ENCODE measurements at places on chromosomes 5 and 9.

GRCh38 chr9:28502741-28503140 lies 929.5 kb upstream of the C9orf72 start:
- DNase-seq, result no peak

DNA sequence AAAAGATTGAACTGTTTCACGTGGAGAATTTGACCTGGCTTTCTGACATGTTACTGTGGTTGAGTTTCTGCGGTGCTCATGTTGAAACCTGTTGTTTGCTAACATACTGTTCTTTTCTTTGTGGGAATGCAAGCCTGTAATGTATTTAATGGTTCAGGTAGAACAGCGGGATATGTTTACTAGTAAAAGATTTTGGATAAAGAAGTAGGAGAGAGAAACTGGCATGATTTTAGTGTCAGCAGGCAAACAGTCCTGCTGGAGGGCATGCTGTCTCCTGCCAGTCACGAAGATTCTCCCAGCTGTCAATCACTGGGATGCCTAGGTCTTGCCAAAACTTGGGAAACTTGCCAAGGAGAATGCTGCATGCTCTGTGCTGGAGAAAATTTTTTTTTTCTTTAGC lies 263.5 kb downstream of the TAF11L14 start:
- DNase-seq, result no peak

GRCh38 chr5:27995867-27996266 lies 957.5 kb upstream of the CDH9 start:
- DNase-seq, result no peak

GRCh38 chr5:1168796-1169195 lies 32.6 kb upstream of the SLC6A19 start:
- DNase-seq, result no peak

- no peak for DNase-seq
Measured at GRCh38 chr9:4662989-4663792, 1.1 kb downstream of the PLPP6 start.

DNA sequence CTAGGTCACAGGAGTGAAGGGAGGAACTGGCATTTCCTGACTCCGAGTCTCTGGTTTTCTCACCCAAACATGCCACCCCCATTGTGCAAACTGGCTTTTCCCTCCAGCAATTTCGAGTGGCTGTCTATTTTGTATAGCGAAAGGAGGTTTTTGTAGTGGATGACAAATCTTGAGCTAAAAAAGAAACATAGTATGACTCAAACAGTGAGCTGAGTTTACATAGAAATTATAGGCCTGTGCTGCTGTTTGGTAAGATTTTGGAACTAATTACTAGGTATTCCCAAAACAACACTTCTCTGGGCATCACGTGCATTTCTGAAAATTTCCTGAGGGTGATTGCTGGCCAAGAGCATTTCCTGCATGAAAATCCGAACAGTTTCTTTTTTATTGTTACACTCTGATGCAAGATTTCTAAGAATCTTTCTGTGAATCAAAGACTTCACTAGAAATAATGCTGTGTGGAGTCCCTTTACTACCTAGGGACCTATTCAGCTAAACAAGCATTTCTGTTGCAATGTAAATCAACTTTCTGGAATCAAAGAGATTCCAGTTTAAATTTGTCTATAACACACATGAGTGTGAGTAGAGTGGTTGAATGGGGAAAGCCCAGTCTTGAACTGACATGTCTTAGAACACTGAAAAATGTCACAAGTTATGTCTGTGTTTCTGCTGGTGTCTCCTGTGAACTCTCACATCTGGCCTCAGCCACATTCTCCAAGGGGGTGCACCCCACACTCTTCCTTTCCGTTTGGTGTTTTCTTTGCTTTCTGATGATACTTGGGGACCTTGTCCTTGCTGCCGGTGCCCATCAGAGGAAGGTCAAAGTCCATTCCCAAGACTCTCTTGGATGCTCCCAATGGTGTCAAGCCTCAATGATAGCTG lies 33.3 kb upstream of the DAPK1 start:
- no peak for DNase-seq

GRCh38 chr5:55286411-55286933 lies 21.0 kb downstream of the DHX29 start:
- DNase-seq, result no peak

DNA sequence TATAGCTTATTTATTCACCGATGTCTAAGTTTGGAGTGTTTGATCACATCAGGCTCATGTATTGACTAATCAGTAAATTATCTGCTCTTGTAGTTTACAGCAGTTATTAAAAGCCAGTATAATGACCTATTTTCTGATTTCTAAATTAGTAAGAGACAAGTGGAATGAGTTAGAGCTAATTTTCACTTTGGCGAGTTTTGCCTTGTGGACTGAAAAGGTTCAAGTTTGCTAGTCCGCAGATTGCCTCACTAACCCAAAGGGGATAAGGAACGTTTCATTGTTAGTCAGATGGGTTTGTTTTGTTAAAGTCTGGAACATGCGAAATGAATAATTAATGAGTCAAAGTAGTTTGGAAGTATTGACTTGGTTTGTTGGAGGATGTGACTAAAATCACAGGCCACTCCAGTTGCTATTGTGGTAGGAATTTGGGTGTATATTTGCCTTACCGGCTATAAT lies 40.1 kb downstream of the SMARCA2 start:
- no peak for DNase-seq

GRCh38 chr9:84293001-84293798 lies 47.4 kb downstream of the SLC28A3 start:
- DNase-seq, result no peak

DNA sequence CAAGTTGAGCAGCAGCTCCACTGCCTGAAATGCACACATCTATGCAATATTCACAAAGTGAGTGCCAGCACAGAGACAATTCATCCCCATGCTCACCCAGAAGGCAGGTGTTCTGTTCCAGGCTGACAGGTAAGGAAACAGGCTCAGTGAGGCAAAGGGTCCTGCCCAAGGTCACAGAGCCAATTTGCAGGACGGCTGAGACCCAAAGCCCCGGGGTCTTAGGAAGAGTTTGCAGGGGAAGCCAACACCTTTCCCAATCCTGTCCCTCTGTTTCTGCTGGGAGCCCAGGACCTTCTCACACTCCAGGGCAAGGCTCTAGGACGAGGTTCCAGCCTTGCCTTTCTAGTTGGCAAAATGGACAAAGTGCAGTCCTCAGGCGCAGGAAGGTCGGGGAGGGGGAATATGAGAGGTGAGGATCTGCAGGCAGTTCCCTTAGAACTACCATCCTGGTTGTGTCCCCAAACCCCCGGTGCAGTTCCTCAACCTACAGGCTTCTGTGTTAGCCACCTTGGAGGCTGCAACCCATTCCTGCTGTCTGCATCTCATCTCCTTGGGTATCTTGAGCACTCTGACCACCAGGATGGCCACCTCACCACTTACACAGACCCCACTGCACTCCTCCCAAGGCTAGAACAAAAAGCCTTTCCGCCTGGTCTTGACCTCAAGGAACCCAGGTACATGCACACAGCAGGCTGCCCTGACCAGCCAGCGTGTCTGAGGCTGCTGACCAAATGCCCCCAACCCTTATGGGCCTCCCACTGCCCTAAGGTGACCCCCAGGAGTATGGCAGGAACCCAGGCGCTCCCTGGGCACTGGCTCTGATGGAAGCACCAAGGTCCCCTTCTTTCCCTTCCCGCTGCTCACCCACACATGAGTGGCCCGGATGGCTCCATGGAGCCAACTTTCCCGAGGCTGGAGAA lies 1.9 kb upstream of the BRD3 start:
- DNase-seq, result no peak

DNA sequence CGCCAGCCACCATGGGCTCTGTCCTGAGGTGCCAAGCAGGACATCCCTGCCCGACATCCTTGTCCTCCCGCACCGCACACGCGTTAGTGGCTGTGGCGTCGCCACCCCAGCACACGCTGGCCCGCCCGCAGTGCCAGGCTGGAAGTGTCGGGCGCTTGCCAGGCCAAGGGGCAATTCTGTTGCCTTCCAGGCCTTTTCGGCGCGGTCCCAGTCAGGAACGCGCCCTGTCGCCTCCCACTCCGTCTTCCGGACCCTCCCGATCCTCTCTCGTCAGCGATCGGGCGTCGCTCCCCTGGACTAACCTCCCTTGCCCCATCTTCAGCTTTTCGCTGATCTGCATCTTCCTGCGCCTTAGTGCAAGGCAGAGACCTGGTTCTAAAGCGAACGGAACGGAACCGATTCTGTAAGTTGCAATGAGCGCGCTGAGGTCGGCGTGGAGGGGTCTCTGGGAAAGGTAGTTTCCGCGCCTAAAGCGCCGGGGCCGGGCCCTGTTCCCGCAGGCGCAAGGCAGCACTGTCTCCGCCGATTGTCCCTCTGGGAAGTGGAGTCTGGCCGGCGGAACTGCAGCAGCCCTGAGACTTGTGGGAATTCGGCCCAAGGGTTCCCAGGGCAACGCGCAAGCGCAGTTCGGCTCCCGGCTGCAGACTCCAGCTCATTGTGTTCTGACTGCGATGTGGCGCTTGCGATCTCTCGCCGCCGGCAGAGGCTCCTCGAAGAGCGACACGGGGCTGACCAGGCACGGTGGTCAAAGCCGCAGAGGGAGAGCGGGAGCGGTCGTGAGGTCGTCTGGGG lies at the start of gene ZNF454:
TSS of gene ZNF454 (plus strand) at position 630 of the 792 bp plus-strand sequence. CDS start 1,594 bp downstream, outside the sequence.
- DNase-seq, result peak; percentile 0

GRCh38 chr9:114989600-114990410 lies 59.4 kb upstream of the TNFSF8 start:
- DNase-seq, result no peak

DNA sequence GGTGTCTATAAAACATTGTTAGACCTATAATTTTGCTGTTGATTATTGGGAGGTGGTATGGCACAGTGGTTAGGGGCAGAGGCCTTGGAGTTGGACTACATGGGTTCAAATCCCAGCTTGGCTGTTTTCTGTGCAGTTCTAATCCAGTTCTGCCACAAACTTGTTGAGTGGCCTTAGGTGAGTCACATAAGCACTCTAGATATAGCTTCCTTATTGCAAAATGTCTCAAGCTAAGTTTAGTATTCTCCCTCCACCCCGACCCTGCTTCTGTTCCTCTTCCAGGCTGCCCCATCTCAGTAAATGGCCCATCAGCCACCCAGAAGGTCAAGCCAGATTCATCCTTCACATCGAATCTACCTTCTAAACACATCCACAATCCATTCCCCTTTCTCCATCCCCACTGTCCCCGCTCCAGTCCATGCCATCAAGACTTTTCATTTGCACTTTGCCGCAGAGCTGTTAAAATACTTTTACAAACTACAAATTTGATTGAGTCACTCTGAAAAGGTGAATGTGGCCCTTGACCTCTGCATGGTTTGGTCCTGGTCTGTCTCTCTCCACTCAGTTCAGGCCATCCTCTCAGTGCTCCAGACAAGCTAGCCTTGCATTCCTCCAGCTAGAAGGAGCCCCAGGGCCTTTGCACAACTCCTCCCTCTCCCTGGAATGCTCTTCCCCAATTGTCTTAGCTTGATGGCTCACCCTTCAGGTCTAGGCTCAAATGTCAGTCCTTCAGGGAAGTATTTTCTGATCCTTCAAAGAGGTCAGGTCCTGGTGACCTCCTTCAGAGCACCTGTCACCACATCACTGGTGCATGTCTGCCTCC lies 10.0 kb upstream of the HDHD3 start:
- no peak for DNase-seq

DNA sequence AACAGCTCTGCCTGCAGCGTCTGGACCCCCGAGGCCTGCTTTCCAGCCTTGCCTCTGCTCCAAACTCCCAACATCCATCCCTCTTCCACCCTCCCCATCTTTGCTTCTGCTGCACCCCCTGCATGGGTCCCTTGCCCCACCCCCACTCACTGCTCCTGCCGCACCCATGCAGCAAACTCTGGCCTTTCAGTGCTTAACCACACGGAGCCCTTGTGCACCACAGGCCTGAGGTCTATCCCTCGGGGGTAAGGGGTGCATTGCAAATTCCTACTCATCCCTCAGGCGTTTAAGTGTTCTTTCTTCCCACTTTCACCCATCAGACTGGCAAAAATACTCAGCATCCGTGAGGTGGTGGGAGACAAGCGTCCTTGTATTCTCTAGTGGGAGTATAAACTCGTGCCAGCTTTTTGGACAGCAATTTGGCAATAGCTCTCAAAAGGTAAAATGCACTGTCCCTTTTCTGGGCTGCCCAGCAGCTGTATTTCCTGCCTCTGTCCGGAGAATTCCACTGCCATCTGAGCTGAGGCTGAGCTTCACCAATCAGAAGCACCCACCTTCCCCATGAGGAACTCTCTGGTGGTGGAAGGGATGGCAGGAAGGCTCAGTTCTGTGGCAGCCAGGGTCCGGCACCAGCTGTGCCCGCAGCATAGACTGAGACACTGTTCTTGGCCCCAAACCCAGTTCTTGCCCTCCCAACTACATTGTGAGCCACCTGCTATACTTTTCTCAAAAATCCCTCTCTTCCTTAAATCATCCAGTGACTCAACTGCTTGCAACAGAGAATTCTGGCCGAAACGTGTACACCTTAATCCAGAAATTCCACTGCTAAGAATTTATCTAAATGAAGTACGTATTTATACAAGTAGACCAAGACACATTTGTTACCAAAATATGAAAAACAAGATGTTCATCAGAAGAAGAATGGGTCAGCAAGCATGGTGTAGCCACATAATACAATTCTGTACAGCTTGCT lies 15.0 kb downstream of the PSMB7 start:
- no peak for DNase-seq

- no peak for DNase-seq
Measured at GRCh38 chr9:4497395-4497794, 7.1 kb downstream of the SLC1A1 start.

- no peak for DNase-seq
Measured at GRCh38 chr5:76404223-76405211, 1.4 kb downstream of the IQGAP2 start.

DNA sequence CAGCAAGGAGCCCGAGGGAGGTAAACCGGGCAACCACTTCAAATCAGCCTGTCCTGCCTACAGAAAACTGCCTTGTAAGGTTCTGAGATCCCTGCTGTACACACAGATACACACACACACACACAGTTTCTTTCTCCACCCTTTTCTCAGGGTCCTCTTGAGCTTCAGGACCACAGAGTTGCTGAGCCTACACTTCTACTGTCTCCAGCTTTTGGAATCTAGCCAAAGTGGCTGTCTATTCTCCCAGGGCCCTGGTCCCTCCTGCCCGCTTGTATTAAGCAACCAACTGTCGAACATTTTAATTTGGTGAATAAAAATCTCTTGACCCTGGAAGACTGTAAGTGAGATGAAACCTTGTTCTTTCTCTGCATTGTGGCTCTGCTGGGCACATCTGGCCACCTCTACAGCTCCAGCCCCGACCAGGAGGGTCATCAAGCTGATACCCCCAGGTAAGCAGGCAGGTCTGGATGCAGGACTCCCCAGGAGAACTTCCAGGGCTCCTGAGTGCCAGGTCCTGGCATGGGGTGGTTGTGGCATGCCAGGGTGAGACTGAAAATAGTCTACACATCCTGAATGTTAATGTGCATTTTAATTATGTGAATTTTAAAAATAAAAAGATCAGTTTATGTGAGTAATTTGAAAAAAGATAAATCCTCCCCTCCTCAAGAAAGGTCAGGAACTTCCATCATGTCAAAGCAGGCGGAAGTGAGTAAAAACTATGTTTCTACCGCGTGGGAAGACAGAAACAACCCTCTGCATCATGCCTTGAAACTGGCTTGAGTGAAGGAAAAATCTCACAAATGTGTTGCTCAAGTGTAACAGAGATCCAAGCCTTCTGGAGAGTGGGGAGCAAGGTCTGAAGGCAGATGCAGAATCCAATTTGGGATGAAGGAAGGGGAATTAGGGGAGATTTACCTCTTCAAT lies 15.0 kb upstream of the S1PR3 start:
- no peak for DNase-seq

GRCh38 chr5:73327908-73328455 lies 120.6 kb downstream of the FOXD1 start:
- DNase-seq, result no peak

All from NCI-H510A treated with DMSO at 0.1 percent for 48 hours (cell line).